Mesothelial cell of epicardium (in vitro differentiated cells): ENCODE measurements at places on chromosomes 6 and 20. TPM values are rescaled to one million over a fixed set of nuclear protein-coding genes. Genes with fewer than 3 reads are reported as not detected.

GRCh38 chr6:2235777-2236495 is 9.5 kb downstream of the GMDS start:
- DNase-seq: no peak
- H3K4me3 ChIP-seq: no peak overlapping the region
- H3K27ac ChIP-seq: no peak overlapping the region
- H3K27me3 ChIP-seq: no peaks in the 10 kb centered on the region
- H3K36me3 ChIP-seq: no peaks in the 10 kb centered on the region

DNA sequence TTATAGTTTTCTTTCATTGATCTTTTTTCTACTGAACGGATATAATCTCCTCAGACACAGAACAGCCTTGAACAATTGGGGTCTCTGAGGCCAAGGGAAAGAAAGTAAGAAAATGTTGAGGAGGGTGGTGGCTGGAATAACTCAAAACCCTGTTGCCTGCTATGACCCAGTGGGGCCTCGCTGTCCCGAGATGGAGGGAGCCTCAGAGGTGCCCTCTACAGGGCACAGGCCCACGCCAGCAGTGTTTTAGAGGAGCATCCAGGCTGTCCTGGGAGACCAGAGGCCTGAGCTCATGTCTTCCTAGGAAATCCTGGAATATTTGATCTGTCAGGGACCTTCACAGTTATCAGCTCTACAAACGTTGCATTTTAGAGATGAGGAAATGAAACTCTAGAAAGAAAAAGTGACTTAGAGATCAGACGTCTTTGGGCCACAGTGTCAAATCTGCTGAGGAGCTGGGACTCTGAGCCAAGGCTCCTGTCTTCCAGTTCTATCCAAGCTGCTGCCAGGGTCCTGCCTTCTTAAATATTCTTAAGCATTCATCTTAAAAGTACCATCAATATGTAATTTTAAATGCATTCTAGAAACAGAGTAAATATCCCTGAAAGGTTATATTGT is 26.3 kb downstream of the ALDH5A1 start:
- H3K4me3 ChIP-seq: no peak overlapping the region
- no peak overlapping the region for H3K27ac ChIP-seq
- peaks cover 4% of the 10 kb centered on the region for H3K36me3 ChIP-seq
- no peak for DNase-seq
- no peaks in the 10 kb centered on the region for H3K4me1 ChIP-seq
- H3K27me3 ChIP-seq: no peaks in the 10 kb centered on the region

- no peaks in the 10 kb centered on the region for H3K27me3 ChIP-seq
- no peak overlapping the region for H3K27ac ChIP-seq
- DNase-seq: no peak
- peaks cover 23% of the 10 kb centered on the region for H3K36me3 ChIP-seq
- H3K4me3 ChIP-seq: no peak overlapping the region
Observed at GRCh38 chr6:16654701-16655100, 106.6 kb downstream of the ATXN1 start.

- DNase-seq: peak; percentile 97
- no peaks in the 10 kb centered on the region for H3K36me3 ChIP-seq
- peak within 1 kb of the TSS; percentile 98 for H3K27ac ChIP-seq
- no peaks in the 10 kb centered on the region for H3K27me3 ChIP-seq
- H3K4me3 ChIP-seq: peak within 1 kb of the TSS; percentile 94
- H3K4me1 ChIP-seq: peaks cover 63% of the 10 kb centered on the region
Observed at GRCh38 chr6:37819177-37819801, at the start of gene ZFAND3. Gene ZFAND3 (plus strand): TSS chr6:37819727. CDS start chr6:37819946, 219 bp downstream.

- no peak overlapping the region for H3K27ac ChIP-seq
- peaks cover 3% of the 10 kb centered on the region for H3K36me3 ChIP-seq
- peaks cover 6% of the 10 kb centered on the region for H3K27me3 ChIP-seq
- no peak for DNase-seq
Observed at GRCh38 chr20:37932919-37933318, 30.0 kb downstream of the VSTM2L start.

- H3K4me1 ChIP-seq: peaks cover 19% of the 10 kb centered on the region
- H3K27ac ChIP-seq: no peak overlapping the region
- peaks cover 10% of the 10 kb centered on the region for H3K36me3 ChIP-seq
- no peak overlapping the region for H3K4me3 ChIP-seq
- DNase-seq: no peak
Observed at GRCh38 chr6:157667211-157668008, 155.6 kb upstream of the SNX9 start.

- no peak overlapping the region for H3K27ac ChIP-seq
- H3K36me3 ChIP-seq: no peaks in the 10 kb centered on the region
- DNase-seq: no peak
- H3K4me3 ChIP-seq: no peak overlapping the region
- H3K27me3 ChIP-seq: peaks cover 18% of the 10 kb centered on the region
- no peaks in the 10 kb centered on the region for H3K4me1 ChIP-seq
Observed at GRCh38 chr20:4711511-4711910, 10.2 kb upstream of the PRND start.

DNA sequence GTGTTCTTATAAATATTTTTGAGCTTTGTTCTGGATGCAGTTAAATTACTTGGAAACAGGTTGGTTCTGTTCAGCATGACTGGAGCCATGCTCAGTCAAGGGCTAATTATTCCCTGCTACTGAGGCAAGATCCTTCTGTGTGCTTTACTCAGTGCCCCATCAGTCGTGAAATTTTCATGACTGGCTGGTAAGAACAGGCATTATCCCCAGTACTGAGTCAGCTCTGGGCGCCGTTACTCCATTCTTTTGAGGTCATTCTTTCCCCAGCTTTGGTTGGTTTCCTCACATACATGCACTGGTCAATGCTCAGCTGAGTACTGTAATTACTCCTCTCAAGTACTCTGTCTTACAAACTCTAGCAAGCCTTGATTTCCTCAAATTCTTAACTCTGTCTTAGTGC is 71.3 kb downstream of the CDKAL1 start:
- H3K27me3 ChIP-seq: no peaks in the 10 kb centered on the region
- H3K27ac ChIP-seq: no peak overlapping the region
- DNase-seq: no peak
- peaks cover 12% of the 10 kb centered on the region for H3K36me3 ChIP-seq

GRCh38 chr20:35305682-35306556 is 13.7 kb upstream of the FAM83C start:
- DNase-seq: no peak
- H3K4me3 ChIP-seq: no peak overlapping the region
- no peaks in the 10 kb centered on the region for H3K27me3 ChIP-seq
- H3K36me3 ChIP-seq: peaks cover 6% of the 10 kb centered on the region
- peaks cover 1% of the 10 kb centered on the region for H3K4me1 ChIP-seq

GRCh38 chr6:158868890-158869825 is 50.0 kb upstream of the EZR start:
- no peaks in the 10 kb centered on the region for H3K36me3 ChIP-seq
- peaks cover 42% of the 10 kb centered on the region for H3K4me1 ChIP-seq
- no peaks in the 10 kb centered on the region for H3K27me3 ChIP-seq
- peak overlapping the region; percentile 72 for H3K4me3 ChIP-seq
- peak overlapping the region; percentile 98 for H3K27ac ChIP-seq

DNA sequence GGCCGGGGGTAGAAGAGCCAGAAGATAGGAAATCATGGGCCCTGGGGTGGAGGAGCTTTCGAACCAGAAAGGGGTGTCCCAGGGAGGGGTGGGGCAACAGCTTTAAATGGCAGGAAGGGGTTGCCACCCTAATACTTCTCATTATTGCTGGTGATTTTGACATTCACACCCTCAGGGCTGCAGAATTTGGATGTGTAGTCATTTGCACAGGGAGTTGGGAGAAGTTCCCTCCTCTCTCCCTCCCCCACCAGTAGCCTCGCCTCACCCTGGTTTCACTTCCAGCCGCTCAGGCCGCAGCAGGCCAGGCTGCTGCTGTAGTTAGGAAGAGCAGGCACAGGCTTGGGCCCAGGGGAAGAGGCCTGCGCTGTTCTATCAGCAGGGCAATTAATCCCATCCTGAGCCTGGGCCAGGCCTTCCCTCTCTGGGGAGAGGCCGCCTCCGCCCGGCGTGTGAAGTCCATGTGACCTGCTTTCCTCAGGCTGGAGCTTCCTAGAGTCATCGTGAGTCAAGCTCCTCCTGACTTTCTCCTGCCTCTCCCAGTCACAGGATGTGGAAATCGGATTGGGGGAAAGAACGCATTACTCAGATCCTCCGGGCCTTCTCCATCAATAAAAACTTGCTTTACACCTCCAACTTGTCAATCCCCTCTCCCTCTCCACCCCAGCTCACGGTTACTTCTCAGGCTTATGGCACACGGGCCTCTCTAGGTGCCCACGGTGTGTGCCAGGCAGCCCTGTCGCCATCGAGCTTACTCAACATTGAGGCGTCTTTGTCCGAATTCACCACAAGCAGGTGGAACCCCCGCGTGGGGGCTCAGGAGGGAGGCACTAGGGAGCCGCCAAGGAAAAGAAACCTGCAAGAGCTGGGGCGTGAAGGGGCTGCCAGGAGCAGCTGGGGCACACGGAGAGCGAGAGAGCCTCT is 7.8 kb downstream of the ADTRP start:
- DNase-seq: peak; percentile 61
- no peaks in the 10 kb centered on the region for H3K27me3 ChIP-seq
- no peak overlapping the region for H3K4me3 ChIP-seq
- H3K4me1 ChIP-seq: peaks cover 39% of the 10 kb centered on the region
- H3K27ac ChIP-seq: peak overlapping the region; percentile 75
- H3K36me3 ChIP-seq: no peaks in the 10 kb centered on the region

GRCh38 chr6:75830959-75831885 is 82.2 kb downstream of the MYO6 start:
- H3K4me3 ChIP-seq: no peak overlapping the region
- no peaks in the 10 kb centered on the region for H3K27me3 ChIP-seq
- no peak overlapping the region for H3K27ac ChIP-seq
- no peaks in the 10 kb centered on the region for H3K4me1 ChIP-seq
- DNase-seq: no peak
- H3K36me3 ChIP-seq: peaks cover 21% of the 10 kb centered on the region

DNA sequence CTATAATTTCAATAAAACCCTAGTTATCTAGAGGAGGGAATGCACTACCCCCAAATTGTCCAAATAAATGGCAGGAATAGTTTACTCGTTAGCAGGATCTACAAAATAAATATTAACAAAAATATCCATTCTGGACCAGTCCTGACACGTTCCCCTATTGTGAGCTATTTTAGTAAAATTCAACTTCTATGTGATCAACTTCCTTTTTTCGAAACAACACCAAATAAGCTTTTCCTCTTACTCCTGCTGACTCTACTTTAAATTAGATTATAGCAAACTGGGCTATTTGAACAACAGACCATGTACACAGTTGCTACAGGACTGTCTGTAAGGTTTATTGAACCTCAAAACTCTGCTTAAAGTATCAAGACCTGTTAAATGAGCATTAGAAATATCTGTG is 154.3 kb downstream of the IPCEF1 start:
- H3K4me3 ChIP-seq: no peak overlapping the region
- H3K27ac ChIP-seq: no peak overlapping the region
- no peak for DNase-seq
- no peaks in the 10 kb centered on the region for H3K27me3 ChIP-seq

GRCh38 chr6:119147101-119148053 is 68.9 kb upstream of the FAM184A start:
- H3K4me3 ChIP-seq: no peak overlapping the region
- DNase-seq: no peak
- H3K4me1 ChIP-seq: peaks cover 18% of the 10 kb centered on the region

DNA sequence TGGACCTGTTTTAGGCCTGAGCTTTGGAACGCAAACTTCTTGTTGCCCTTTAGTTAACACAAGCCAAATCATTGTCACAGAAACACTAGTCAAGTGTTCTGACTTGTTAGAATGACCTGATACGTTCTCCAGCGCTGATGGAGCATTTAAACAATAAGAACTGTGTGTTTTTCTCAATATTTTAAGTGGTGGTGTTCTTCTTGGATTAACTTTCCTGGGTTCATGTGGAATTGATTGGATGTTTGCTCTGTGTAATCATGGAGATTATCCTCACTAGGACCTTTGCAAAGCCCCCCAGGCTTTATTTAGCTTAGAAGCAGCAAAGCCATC is 1.6 kb downstream of the LRRC1 start:
- no peak for DNase-seq
- H3K27ac ChIP-seq: peak overlapping the region; percentile 92
- H3K4me1 ChIP-seq: peaks cover 47% of the 10 kb centered on the region
- H3K36me3 ChIP-seq: peaks cover under 1% of the 10 kb centered on the region

- DNase-seq: no peak
- H3K4me1 ChIP-seq: peaks cover 9% of the 10 kb centered on the region
- H3K36me3 ChIP-seq: no peaks in the 10 kb centered on the region
Observed at GRCh38 chr6:86856379-86856778, 80.9 kb upstream of the HTR1E start.

- H3K4me3 ChIP-seq: no peak overlapping the region
- H3K27me3 ChIP-seq: peaks cover 36% of the 10 kb centered on the region
Observed at GRCh38 chr6:160330619-160331018, 17.6 kb upstream of the SLC22A3 start.

- DNase-seq: no peak
- no peak overlapping the region for H3K4me3 ChIP-seq
- H3K27ac ChIP-seq: no peak overlapping the region
- no peaks in the 10 kb centered on the region for H3K4me1 ChIP-seq
- peaks cover 51% of the 10 kb centered on the region for H3K36me3 ChIP-seq
- H3K27me3 ChIP-seq: no peaks in the 10 kb centered on the region
Observed at GRCh38 chr20:13744352-13744751, 40.4 kb downstream of the ESF1 start.

GRCh38 chr6:137522831-137523230 is 28.6 kb upstream of the OLIG3 start:
- no peaks in the 10 kb centered on the region for H3K36me3 ChIP-seq
- no peak for DNase-seq
- H3K4me1 ChIP-seq: peaks cover 20% of the 10 kb centered on the region
- no peak overlapping the region for H3K27ac ChIP-seq

DNA sequence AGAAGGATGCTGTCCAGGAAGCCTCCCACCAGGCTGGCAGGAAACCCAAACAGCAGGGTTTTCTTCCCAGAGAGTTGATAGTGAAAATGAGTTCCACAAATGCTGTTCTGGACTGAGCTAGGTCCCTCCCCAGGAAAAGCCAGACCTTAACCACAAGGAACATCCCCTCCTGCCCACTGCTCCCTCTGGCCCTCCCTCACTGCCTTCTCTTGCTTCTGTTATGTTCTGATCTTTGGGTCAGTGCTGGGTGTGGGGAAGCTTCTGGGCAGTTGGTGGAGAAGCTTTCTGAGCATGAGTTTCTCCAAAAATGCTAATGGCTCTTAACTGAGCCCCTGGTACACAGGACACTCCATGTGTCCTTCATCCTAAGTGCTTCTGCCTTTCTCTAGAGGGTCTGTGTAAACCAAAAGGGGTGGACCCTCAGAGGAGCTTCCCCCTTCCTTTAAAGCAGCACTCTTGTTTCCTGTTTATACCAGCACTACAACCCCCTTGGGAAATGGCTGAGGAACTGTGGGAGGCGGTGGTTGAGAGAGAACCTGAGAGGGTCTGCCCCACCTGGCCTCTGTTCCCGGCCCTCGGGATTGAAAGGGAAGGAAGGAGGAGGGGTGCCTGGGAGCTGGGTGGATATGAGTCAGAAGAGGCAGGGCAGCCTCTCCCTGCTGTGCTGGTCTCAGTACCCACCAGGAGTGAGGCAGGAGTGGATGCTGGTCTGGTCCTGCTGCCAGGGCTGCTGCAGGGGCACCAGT is 42.0 kb downstream of the CDS2 start:
- no peaks in the 10 kb centered on the region for H3K27me3 ChIP-seq
- H3K4me3 ChIP-seq: no peak overlapping the region
- no peak overlapping the region for H3K27ac ChIP-seq

Gene RFX6
- 3.4 to 4.0 TPM (median 3.8 TPM) in 3 replicates for total RNA-seq

Gene EYS
- 0.52 to 0.69 TPM (median 0.60 TPM) in 3 replicates for total RNA-seq

Gene KIFC1
- total RNA-seq: 30.1 to 31.3 TPM (median 30.3 TPM) in 3 replicates

Gene GINS1
- 13.7 to 15.5 TPM (median 13.7 TPM) in 3 replicates for total RNA-seq

Gene C20orf144
- 0.09 to 0.20 TPM (median 0.11 TPM) in 3 replicates for total RNA-seq

Gene SYCP2L
- total RNA-seq: 16.6 to 20.1 TPM (median 19.9 TPM) in 3 replicates

Gene TAGAP
- 0.16 to 0.32 TPM (median 0.24 TPM) in 3 replicates for total RNA-seq

Gene DEF6
- total RNA-seq: 9.3 to 11.3 TPM (median 9.7 TPM) in 3 replicates

Gene ADGRB3
- 13.9 to 14.9 TPM (median 14.8 TPM) in 3 replicates for total RNA-seq

Gene CGAS
- 0.27 to 0.65 TPM (median 0.52 TPM) in 3 replicates for total RNA-seq

Gene TCP11
- total RNA-seq: 0.20 to 0.24 TPM (median 0.20 TPM) in 3 replicates

Gene C6orf15
- not detected in 3 replicates for total RNA-seq
